MM.1S (cell line): ENCODE measurements at places on chromosomes 13 and 19.

GRCh38 chr13:80975903-80976302 lies 635.0 kb upstream of the SPRY2 start:
- H3K36me3 ChIP-seq: no peaks in the 10 kb centered on the region
- no peak overlapping the region for H3K27ac ChIP-seq
- H3K4me1 ChIP-seq: no peaks in the 10 kb centered on the region
- no peak overlapping the region for H3K4me3 ChIP-seq

DNA sequence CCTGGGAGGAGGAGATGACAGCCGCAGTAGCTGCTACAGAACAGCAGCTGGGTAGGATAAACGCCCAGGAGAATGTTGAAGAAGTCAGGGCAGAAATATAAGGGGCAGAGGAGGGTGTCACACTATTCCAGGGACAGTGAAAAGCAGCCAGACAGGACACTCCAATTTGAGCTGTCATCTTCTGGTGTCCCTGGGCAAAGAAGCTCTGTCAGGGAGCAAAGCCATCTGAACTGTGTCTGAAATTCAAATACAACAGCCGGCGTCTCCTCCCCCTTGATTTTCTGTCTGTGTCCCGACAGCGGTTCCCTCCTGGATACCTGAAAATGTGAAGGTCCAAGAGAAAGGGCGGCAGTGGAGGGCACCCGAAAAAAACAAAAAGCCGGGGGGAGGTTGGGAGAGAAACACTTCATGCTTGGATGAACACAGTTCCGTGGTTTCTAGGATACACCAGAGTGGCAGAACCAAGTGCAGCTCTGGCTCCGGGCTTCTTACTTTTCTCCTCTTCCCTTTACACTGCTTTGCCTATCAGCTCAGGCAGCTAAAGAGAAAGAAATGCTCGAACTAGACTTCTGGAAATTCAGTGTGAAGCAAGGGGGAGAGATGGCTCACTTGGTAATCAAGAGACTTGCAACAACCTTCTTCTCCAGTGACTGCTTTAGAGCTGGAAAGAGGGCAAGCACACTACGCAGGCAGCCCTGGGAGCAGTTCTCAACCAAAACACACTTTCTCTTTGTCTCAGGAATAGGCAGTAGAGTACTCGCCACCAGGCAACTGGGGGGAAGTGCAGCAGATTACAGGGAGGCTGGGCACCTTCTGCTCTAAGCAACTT lies 465.6 kb downstream of the ITGBL1 start:
- no peaks in the 10 kb centered on the region for H3K27me3 ChIP-seq
- no peaks in the 10 kb centered on the region for H3K4me1 ChIP-seq
- peak overlapping the region; percentile 9; the same call in 1 of the 2 replicates for H3K4me3 ChIP-seq

GRCh38 chr19:43934055-43934984 lies 762 bp downstream of the ZNF45 start:
- H3K4me1 ChIP-seq: 0 out of 2 replicates have a peak, but pooled peaks cover 8% of the 10 kb centered on the region
- H3K4me3 ChIP-seq: peak overlapping the region; percentile 72
- no peak for DNase-seq
- H3K27me3 ChIP-seq: no peaks in the 10 kb centered on the region

DNA sequence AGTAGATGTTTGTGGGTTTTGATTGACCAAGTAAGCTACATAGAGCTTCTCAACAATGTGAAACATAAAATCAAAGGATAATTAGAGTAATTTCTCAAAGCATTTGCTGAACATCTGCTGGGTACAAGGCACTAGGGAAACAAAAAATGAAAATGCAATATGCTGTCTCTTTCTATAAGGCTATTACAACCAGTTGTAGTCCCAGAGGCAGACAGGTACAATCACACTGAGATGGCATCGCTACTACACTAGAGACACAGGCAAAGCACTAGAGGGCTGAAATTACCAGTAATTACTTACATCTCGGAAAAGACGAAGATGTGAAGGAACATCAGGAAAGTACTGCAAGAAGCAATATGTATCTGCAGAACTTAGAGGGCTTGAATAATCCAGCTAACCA lies 133.3 kb downstream of the LHFPL6 start:
- no peaks in the 10 kb centered on the region for H3K4me1 ChIP-seq
- H3K36me3 ChIP-seq: no peaks in the 10 kb centered on the region
- no peak overlapping the region for H3K27ac ChIP-seq
- no peak for DNase-seq
- H3K27me3 ChIP-seq: no peaks in the 10 kb centered on the region

- H3K36me3 ChIP-seq: no peaks in the 10 kb centered on the region
- no peaks in the 10 kb centered on the region for H3K27me3 ChIP-seq
- no peak overlapping the region for H3K4me3 ChIP-seq
- H3K27ac ChIP-seq: no peak overlapping the region
- no peaks in the 10 kb centered on the region for H3K4me1 ChIP-seq
Measured at GRCh38 chr13:96848286-96848685, 146.0 kb downstream of the OXGR1 start.

- no peaks in the 10 kb centered on the region for H3K27me3 ChIP-seq
- H3K4me3 ChIP-seq: no peak overlapping the region
- DNase-seq: no peak
Measured at GRCh38 chr19:29266001-29266400, 53.0 kb upstream of the UQCRFS1 start.

- no peaks in the 10 kb centered on the region for H3K4me1 ChIP-seq
- no peaks in the 10 kb centered on the region for H3K36me3 ChIP-seq
- peaks cover 29% of the 10 kb centered on the region for H3K27me3 ChIP-seq
- H3K27ac ChIP-seq: no peak overlapping the region
- no peak for DNase-seq
Measured at GRCh38 chr13:27919659-27919933, 204 bp upstream of the PDX1 start.

DNA sequence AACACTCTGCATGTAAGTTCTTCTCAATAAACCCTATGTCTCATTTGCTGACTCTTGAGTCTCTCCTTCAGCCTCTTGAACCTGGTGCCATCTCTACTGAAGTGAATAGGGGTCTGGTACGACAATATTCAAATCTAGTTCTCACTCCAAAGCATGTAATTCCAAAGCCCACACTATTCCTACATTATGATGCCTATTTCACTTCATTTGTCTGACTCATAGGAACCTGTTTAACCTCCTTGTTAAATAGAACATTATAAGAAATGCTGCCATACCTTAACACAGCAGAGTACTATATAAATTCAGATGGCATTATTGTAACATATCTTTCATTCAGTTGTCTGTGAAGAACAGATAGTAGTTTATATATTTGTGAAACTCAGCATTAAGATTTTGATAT lies 67.1 kb downstream of the STARD13 start:
- no peak overlapping the region for H3K27ac ChIP-seq
- no peak overlapping the region for H3K4me3 ChIP-seq
- no peaks in the 10 kb centered on the region for H3K27me3 ChIP-seq
- no peaks in the 10 kb centered on the region for H3K4me1 ChIP-seq
- no peaks in the 10 kb centered on the region for H3K36me3 ChIP-seq

DNA sequence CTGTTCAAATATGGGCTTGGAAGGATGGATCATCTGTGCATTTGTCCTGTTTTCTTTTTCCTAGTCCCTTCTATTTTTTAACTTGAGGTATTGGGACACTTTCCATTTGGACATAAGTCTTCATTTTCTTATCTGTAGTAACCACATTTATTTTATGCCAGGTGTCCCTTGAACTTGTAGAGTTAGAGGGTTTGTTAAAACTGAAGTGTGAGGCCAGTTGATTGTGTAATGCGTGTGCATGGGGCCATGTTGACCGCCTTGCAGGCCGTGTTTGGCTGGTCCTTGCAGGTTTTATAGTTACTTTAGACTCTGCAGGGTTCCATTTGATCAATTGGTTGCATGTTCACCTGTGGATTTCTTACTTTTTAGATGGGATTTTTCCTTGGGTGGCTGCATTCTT lies 21.0 kb downstream of the SAE1 start:
- no peaks in the 10 kb centered on the region for H3K27me3 ChIP-seq
- DNase-seq: no peak
- peaks cover 30% of the 10 kb centered on the region for H3K36me3 ChIP-seq
- H3K4me3 ChIP-seq: no peak overlapping the region
- peaks cover 18% of the 10 kb centered on the region for H3K4me1 ChIP-seq

- no peak overlapping the region for H3K4me3 ChIP-seq
- no peaks in the 10 kb centered on the region for H3K27me3 ChIP-seq
- no peaks in the 10 kb centered on the region for H3K36me3 ChIP-seq
- H3K4me1 ChIP-seq: no peaks in the 10 kb centered on the region
- H3K27ac ChIP-seq: no peak overlapping the region
- DNase-seq: no peak
Measured at GRCh38 chr13:23510979-23511735, 59.1 kb upstream of the TNFRSF19 start.

- no peak overlapping the region for H3K4me3 ChIP-seq
- peaks cover 17% of the 10 kb centered on the region for H3K4me1 ChIP-seq
- H3K27me3 ChIP-seq: no peaks in the 10 kb centered on the region
- H3K36me3 ChIP-seq: no peaks in the 10 kb centered on the region
- DNase-seq: no peak
Measured at GRCh38 chr13:46662690-46663089, 109.7 kb downstream of the LRCH1 start.

DNA sequence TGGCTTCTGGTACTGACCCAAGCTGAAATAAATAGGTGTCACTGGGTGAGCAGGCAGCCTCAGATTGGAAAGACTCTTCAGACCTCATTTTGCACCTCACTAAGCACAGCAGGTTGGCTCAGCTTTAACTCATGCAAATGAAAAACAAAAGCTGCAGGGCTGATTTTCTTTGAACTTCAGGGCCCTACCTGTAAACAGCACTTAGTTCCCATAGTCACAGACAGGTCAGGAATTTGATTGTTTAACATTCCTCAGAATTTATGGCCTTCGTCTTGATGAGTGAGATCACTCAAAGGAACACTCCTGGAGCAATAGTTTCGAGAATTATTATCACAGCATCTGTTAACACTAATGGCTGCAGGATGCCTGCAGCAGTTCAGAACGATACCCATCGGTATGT lies 718.5 kb downstream of the EFNB2 start:
- no peaks in the 10 kb centered on the region for H3K4me1 ChIP-seq
- H3K4me3 ChIP-seq: no peak overlapping the region
- H3K36me3 ChIP-seq: no peaks in the 10 kb centered on the region
- no peak overlapping the region for H3K27ac ChIP-seq
- no peaks in the 10 kb centered on the region for H3K27me3 ChIP-seq

DNA sequence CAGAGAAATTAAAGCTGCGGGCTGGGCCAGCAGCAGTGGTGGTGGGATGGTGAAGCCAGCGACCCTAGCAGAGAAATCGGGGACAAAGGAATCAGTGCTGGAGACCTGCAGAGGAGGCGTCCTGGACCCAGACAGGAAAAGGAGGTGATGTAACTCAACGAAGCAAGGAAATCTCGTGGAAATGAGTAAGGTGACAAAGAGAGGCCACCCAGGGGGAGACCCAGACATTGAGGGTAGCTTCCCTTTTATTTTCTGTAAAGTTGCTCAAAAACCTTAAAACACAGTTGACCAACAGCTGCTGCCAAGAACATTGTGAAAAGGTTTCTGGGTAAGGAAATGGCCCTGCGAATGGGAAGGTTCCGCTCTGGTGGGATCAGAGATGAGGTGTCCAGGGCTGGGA lies 13.3 kb upstream of the RETN start:
- no peaks in the 10 kb centered on the region for H3K36me3 ChIP-seq
- H3K27ac ChIP-seq: no peak overlapping the region
- H3K27me3 ChIP-seq: peaks cover 59% of the 10 kb centered on the region
- no peak for DNase-seq
- no peak overlapping the region for H3K4me3 ChIP-seq

DNA sequence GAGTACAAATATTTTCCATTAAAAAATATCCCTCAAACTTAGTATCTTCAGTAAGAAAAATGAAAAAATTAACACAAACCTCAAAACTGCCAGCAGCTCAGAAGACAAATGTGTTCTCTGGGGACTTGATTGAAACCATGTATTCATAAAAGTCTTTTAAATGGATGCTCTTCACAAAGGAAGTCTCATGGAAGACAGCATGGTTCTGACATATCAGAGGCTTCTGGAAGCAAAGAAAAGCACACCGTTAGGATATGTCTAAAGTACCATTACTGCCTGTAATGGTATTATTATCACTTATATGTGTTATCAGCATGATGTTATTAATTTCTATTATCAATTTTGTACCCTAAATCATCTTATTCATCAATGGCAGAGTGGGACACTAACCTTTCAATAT lies 302.8 kb downstream of the ENOX1 start:
- no peak for DNase-seq
- H3K4me1 ChIP-seq: no peaks in the 10 kb centered on the region
- H3K4me3 ChIP-seq: no peak overlapping the region
- H3K36me3 ChIP-seq: no peaks in the 10 kb centered on the region
- H3K27ac ChIP-seq: no peak overlapping the region
- no peaks in the 10 kb centered on the region for H3K27me3 ChIP-seq

DNA sequence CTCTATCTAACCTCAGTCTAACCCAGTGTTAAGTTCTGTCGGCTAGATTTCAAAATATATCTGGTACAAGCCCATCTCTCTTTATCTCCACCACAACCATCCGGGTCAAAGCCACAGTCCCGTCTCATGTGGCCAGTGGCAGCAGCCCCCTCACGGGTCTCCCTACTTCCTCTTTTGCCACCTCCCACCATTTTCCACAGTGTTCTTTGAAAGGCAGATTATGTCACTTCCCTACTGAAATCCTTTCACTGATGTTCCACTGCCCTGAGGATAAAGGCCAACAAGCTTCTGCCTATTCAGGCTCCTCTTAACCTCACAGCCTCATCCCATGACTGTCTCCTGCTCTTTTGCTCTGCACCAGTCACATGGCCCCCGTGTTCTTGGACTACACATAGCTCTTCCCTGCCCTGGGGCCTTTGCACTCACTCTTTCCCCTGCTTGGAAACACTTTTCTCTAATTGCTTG lies 117.2 kb downstream of the UBL3 start:
- DNase-seq: no peak
- no peaks in the 10 kb centered on the region for H3K36me3 ChIP-seq
- H3K27ac ChIP-seq: no peak overlapping the region
- no peaks in the 10 kb centered on the region for H3K27me3 ChIP-seq

DNA sequence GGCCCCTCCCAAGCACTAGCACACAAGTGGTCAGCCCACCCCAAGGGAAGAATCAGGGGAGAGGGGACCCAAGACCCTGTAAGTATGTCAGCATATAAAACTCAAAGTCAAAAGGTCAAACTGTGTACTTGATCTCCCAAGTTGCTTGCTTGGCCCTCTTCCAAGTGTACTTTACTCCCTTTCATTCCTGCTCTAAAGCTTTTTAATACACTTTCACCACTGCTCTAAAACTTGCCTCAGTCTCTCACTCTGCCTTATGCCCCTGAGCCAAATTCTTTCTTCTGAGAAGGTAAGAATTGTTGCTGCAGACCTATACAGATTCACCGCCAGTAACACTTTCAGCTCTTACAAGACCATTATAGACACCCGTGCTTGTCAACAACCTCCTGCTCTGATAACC lies 15.1 kb upstream of the RNASEH2B start:
- peak overlapping the region; percentile 78; the same call in 1 of the 2 replicates for H3K27ac ChIP-seq
- DNase-seq: no peak
- H3K4me1 ChIP-seq: peaks cover 45% of the 10 kb centered on the region

GRCh38 chr13:31803311-31803710 lies 64.0 kb downstream of the RXFP2 start:
- H3K4me1 ChIP-seq: 0 out of 2 replicates have a peak, but pooled peaks cover 3% of the 10 kb centered on the region
- H3K27ac ChIP-seq: no peak overlapping the region
- H3K4me3 ChIP-seq: no peak overlapping the region
- H3K36me3 ChIP-seq: no peaks in the 10 kb centered on the region
- H3K27me3 ChIP-seq: no peaks in the 10 kb centered on the region

- H3K4me3 ChIP-seq: no peak overlapping the region
- DNase-seq: no peak
- H3K4me1 ChIP-seq: no peaks in the 10 kb centered on the region
- H3K27ac ChIP-seq: no peak overlapping the region
- H3K27me3 ChIP-seq: no peaks in the 10 kb centered on the region
Measured at GRCh38 chr13:33953203-33953602, 135.3 kb downstream of the RFC3 start.

GRCh38 chr19:14774373-14774772 lies 4.0 kb downstream of the ADGRE2 start:
- H3K4me3 ChIP-seq: no peak overlapping the region
- no peaks in the 10 kb centered on the region for H3K4me1 ChIP-seq
- no peaks in the 10 kb centered on the region for H3K36me3 ChIP-seq
